ENCODE measurements at places on chromosomes 11 and 22. TPM values are rescaled to one million over a fixed set of nuclear protein-coding genes. Genes with fewer than 3 reads are reported as not detected.

DNA sequence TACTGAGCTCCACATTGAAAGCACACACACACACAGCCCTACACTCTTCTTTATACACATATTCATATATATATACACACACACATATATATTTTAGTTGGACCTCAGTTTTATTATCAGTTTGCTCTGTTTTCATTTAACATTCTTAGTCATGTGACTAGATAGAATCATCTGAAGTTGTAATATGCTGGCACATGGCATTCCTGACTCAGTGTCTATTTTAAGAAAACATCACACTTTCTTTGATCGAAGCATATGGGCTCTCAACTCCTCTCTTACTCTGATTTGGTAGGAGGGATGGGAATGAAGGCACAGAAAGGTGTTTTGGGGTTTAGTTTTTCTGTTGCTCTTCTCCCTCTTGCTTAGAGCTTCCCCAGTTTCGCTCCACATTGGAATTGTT, 24.8 kb downstream of the AMOTL1 start:
- no peak overlapping the region for H3K4me3 ChIP-seq
- no peaks in the 10 kb centered on the region for H3K36me3 ChIP-seq
- H3K27ac ChIP-seq, result no peak overlapping the region
- H3K4me1 ChIP-seq, result no peaks in the 10 kb centered on the region

GRCh38 chr11:134001088-134001487, 44.3 kb upstream of the IGSF9B start:
- no peak for DNase-seq
- H3K4me3 ChIP-seq, result no peak overlapping the region
- no peaks in the 10 kb centered on the region for H3K27me3 ChIP-seq
- H3K27ac ChIP-seq, result no peak overlapping the region

DNA sequence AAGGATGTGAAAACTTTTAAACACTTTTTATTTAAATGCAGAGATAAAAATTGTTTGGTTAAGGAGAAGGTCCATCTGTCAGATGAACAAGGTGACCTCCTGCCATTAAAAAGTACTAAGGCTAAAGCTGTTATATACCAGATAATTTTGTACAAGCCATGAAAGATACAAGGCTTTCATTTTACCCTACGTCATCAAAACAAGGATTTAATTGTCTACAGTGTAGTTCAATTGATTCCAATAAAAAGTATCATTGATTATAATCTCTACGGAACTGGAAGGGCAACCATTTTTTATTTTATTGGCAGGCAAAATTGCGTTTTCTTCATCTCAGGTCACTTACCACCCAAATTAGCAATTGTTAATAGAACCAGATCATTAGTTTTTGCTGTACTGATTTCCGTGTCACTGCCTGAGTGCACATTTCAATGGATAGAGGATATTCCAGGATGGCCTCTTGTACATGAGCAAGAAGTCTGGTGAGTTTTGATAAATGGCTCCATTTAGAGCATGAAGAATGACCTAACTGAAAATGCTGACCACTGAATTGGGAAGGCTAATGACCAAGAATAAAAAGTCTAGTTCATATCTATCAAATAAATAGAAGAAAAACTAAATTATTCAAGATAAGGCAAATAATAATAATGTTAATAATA, 564.9 kb downstream of the JRKL start:
- H3K27ac ChIP-seq, result no peak overlapping the region
- H3K27me3 ChIP-seq, result no peaks in the 10 kb centered on the region
- no peak for DNase-seq
- H3K4me1 ChIP-seq, result no peaks in the 10 kb centered on the region
- H3K4me3 ChIP-seq, result no peak overlapping the region
- H3K36me3 ChIP-seq, result no peaks in the 10 kb centered on the region

DNA sequence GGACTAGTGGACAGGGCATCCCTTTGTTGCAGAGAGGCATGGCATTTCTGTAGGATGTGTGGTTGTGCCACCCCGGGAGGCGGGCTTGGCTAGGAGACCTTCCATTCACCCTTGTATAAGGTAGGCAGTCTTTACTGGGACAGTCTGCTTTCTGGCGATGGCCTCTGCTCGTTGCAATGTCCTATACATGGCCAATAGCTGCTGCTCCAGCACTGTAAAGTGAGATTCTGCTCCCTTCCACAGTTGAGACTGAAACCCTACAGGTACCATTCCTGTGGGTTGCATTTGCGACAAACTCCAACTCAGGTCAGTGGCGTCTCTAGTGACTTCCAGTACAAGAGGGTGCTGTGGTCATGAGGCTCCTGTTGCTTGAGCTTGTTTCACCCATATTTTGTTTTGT, 20.4 kb upstream of the APOL3 start:
- no peaks in the 10 kb centered on the region for H3K27me3 ChIP-seq
- H3K36me3 ChIP-seq, result no peaks in the 10 kb centered on the region
- peaks cover 2% of the 10 kb centered on the region for H3K4me1 ChIP-seq
- no peak overlapping the region for H3K4me3 ChIP-seq

GRCh38 chr11:65327021-65327420, 6.6 kb upstream of the DPF2 start:
- H3K36me3 ChIP-seq, result no peaks in the 10 kb centered on the region
- DNase-seq, result no peak
- H3K4me1 ChIP-seq, result peaks cover 6% of the 10 kb centered on the region
- H3K27me3 ChIP-seq, result no peaks in the 10 kb centered on the region
- no peak overlapping the region for H3K4me3 ChIP-seq

GRCh38 chr11:83681031-83681781, 395.0 kb upstream of the CCDC90B start:
- no peak for DNase-seq
- no peaks in the 10 kb centered on the region for H3K27me3 ChIP-seq
- no peak overlapping the region for H3K27ac ChIP-seq
- H3K36me3 ChIP-seq, result no peaks in the 10 kb centered on the region
- no peak overlapping the region for H3K4me3 ChIP-seq

DNA sequence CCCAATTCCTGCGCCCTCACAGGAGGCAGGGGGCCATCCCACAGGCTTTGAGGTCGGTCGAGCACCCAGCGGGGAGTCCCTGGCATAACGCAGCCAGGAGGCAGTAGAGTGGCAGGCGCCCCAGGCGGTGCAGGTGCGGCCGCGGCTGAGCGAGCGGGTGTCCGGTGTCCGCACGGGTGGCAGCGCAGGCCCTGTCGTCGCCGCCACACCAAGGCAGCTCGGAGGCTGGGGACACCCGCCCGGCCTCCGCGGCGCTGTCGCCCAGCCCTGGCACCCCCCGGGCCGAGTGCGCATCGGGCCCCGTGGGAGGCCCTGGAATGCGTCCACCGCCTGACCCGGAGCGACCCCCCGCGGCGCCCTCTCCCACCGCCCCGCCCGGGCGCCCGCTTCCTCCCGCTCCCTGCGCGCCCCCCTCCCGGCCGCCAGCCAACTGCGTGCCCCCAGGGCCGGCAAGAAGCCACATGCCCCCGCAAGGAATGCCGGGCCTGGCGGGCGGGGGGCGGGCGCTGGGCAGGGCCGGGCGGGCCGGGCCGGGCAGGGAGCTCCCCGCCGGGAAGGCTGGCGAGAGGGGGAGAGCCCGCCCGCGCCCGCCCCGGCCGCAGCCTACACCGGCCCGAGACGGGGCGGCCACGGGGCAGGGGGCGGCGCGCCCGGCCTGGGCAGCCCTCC, 33.9 kb downstream of the PRDM11 start:
- H3K27ac ChIP-seq, result no peak overlapping the region
- H3K4me1 ChIP-seq, result peaks cover 8% of the 10 kb centered on the region
- DNase-seq, result no peak
- H3K4me3 ChIP-seq, result peak overlapping the region; percentile 27

- H3K4me3 ChIP-seq, result no peak overlapping the region
- H3K27ac ChIP-seq, result no peak overlapping the region
- no peaks in the 10 kb centered on the region for H3K36me3 ChIP-seq
These were observed 13.5 kb downstream of the PLET1 start for GRCh38 chr11:112247201-112247600.

- H3K27me3 ChIP-seq, result no peaks in the 10 kb centered on the region
- no peaks in the 10 kb centered on the region for H3K36me3 ChIP-seq
- DNase-seq, result no peak
- no peak overlapping the region for H3K4me3 ChIP-seq
- H3K4me1 ChIP-seq, result no peaks in the 10 kb centered on the region
These were observed 6.2 kb downstream of the MRGPRD start for GRCh38 chr11:68974421-68975194.

DNA sequence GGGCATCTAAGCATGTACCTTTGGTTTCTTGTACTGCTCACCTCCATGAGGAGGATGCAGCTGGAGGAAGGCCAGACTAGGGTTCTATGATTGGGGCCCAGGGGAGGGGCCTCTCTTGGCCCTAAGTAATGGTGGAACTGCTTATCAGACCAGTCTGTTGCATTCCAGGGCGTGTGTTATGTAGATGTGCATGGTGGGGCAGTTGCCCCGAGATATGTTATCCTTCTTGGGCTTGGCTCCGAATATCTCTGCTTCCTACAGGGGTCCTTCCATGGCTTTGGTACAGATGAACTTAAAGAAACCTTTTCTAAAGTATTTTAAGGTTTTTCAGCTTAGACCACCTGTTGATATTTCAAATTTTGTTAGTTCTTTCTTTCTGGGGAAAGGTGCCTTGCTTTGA, 126.0 kb downstream of the SWAP70 start:
- no peaks in the 10 kb centered on the region for H3K27me3 ChIP-seq
- no peak overlapping the region for H3K27ac ChIP-seq

DNA sequence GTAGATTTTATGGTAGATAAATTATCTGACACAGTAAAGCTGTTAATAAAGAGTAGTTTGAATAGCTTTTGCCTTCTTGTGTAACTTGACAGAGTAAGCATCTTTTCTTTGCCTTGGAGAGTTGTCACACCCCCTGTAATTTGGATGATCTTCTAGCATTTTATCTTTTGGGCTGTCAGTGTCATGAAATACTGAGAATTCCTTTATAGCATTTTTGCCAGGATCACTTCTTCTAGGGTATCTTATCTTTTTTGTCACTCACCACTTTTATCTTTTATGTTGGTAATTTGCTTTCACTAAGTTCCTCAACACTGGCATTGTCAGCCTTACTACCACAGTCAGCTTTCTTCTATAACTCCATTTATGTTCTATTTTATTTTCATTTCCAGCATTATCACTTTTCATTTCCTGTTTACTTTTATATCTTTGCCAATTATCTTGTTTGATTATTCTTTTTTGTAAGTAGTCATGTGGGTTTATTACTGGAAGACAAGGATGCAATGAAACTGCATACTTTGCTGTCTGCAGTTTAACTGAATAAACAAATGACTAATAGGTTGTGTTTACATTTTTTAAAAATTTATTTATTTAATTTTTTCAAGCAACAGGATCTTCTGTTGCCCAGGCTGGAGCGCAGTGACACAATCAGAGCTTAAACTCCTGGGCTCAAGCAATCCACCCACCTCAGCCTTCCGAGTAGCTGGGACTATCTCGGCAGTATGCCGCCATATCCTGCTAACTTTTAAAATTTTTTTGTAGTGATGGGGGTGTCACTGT, 28.1 kb upstream of the ACAT1 start:
- H3K27me3 ChIP-seq, result no peaks in the 10 kb centered on the region
- no peak for DNase-seq
- peaks cover 14% of the 10 kb centered on the region for H3K36me3 ChIP-seq
- no peak overlapping the region for H3K4me3 ChIP-seq
- no peak overlapping the region for H3K27ac ChIP-seq

GRCh38 chr11:32081901-32082300, 9.0 kb upstream of the RCN1 start:
- no peaks in the 10 kb centered on the region for H3K27me3 ChIP-seq
- H3K27ac ChIP-seq, result no peak overlapping the region
- DNase-seq, result no peak
- no peaks in the 10 kb centered on the region for H3K4me1 ChIP-seq
- H3K36me3 ChIP-seq, result no peaks in the 10 kb centered on the region

GRCh38 chr22:43000441-43001175, 14.3 kb downstream of the PACSIN2 start:
- no peaks in the 10 kb centered on the region for H3K27me3 ChIP-seq
- H3K36me3 ChIP-seq, result no peaks in the 10 kb centered on the region
- H3K27ac ChIP-seq, result no peak overlapping the region

DNA sequence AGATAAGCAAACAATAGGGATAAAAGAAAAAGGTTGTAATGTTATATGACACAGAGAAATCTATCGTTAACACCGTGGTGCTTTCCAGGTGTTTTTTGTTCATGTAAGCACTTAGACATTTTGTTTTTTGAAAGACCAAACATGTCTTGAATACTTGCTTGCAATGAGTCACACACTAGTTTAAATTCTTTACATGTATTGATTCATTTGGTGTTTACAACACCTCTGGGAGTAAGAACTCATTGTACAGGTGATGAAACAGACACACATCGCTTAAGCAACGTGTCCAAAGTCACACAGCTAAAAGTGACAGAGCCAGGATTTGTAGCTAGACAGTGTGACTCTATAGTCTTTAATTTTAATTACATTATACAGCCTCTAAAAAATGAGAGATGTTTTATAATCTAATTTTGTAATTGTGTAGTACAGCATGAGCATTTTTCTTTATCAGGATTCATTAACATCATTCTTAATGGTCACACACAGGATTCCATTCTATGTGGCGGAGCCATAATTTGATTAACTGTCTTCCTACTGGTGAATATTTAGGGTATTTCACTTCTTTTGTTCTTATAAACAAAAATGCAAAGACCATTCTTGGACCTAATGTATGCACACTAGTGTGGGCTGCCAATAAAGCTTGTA, 148.8 kb downstream of the DBX1 start:
- H3K4me1 ChIP-seq, result no peaks in the 10 kb centered on the region
- no peak overlapping the region for H3K4me3 ChIP-seq
- no peaks in the 10 kb centered on the region for H3K27me3 ChIP-seq
- no peak for DNase-seq
- no peaks in the 10 kb centered on the region for H3K36me3 ChIP-seq
- no peak overlapping the region for H3K27ac ChIP-seq

- DNase-seq, result no peak
- H3K4me3 ChIP-seq, result no peak overlapping the region
- no peaks in the 10 kb centered on the region for H3K27me3 ChIP-seq
- peaks cover 3% of the 10 kb centered on the region for H3K36me3 ChIP-seq
- no peak overlapping the region for H3K27ac ChIP-seq
These were observed 71.2 kb upstream of the GDPD4 start for GRCh38 chr11:77372726-77373125.

- DNase-seq, result no peak
- H3K4me1 ChIP-seq, result peaks cover 4% of the 10 kb centered on the region
- no peaks in the 10 kb centered on the region for H3K36me3 ChIP-seq
- H3K4me3 ChIP-seq, result no peak overlapping the region
These were observed 22.6 kb downstream of the DAGLA start for GRCh38 chr11:61702701-61703312.

Gene MPZL2
- total RNA-seq, result 1.6 TPM

Gene ARHGAP42
- not detected for total RNA-seq

Gene C11orf97
- not detected for total RNA-seq

Gene TAF10
- total RNA-seq, result 116 TPM

Gene MFRP
- total RNA-seq, result not detected

Gene ACER3
- total RNA-seq, result 13.8 TPM

Gene OR8J1
- not detected for total RNA-seq

Gene SCGB1C1
- total RNA-seq, result not detected

Gene CREBZF
- total RNA-seq, result 56.9 TPM

Gene DGCR6
- 7.4 TPM for total RNA-seq

Gene TUBGCP6
- 123 TPM for total RNA-seq
